ENCODE measurements at places on chromosomes 7 and 10. TPM values are rescaled to one million over a fixed set of nuclear protein-coding genes. Genes with fewer than 3 reads are reported as not detected.

Gene CHAT
- not detected for total RNA-seq

Gene FANK1
- total RNA-seq, result 20.8 TPM

Gene HOXA4
- 0.88 TPM for total RNA-seq

Gene OPN1SW
- not detected for total RNA-seq

Gene C7orf33
- total RNA-seq, result not detected

Gene TRPV5
- not detected for total RNA-seq

Gene PIK3AP1
- not detected for total RNA-seq

Gene MMD2
- total RNA-seq, result not detected

Gene VOPP1
- total RNA-seq, result 148 TPM

Gene TAC1
- 11.1 TPM for total RNA-seq

DNA sequence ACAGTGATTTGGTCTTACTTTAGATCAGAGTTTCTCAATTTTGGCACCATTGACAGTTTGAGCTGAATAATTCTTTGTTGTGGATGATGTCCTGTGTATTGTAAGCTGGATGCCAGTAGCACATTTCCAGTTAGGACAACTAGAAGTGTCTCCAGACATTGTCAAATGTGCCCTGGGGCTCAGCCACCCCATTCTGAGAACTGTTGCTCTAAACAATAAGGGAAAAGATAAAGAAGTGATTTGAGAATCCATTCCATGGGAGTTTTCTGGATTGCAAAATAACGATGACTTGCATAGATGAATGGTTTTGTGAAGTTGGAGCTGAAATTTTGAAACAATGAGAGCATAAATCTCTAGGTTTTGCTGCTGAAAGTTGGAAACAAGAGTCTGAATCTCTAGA, 44.6 kb downstream of the NUP205 start:
- DNase-seq, result no peak

- DNase-seq, result no peak
Measured at GRCh38 chr10:14409247-14409646, 78.5 kb upstream of the FRMD4A start.

DNA sequence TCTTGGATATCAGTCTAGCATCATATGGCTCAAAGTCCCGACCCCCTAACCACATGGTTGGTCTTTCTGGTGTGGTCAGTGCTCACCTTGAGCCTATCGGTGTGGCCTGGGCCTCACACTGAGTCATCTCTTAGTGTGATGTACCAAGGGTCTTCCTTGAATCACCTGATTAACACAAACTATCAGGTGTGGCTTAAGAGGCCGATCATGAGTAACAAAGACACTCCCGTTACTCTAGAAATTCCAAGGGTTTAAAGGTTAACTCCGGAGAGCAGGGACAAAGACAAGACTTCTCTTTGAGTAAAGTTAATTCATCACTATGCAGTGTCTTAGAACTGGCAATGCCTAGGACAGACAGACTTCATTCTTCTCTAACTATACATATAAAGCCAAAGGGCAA, 52.3 kb upstream of the ARMC3 start:
- no peak for DNase-seq

DNA sequence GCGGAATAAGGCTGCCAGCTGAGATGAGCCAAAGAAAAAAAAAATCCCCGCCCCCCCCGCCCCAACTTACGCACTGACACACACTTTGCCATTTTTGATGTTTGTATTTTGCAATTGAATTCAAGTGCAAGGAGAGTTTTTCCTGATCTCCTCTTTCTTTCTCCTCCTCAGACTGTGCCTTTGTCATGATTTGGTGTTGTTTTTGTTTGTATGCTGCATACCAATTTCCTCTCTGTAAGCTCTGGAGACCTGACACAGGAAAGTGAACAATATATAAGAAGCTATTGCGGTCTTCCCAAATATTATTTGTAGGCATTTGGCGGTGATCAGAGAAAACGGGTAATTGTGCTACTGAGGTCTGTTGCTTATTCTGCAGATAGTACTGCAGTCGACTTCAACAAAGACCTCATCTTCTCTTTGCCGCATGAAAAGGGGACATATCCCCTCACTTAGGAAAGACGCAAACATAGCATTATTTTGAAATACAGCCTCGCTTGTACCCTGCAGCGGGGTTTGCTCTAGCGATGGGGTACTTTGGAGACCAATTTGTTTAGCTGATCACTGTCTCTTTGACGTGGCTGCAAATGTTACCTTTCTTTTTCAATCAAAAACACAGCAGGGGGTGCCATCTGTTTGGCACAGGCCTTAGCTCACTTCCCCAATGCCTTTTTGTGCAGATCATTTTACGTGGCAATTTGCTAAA, 206.6 kb downstream of the SKAP2 start:
- no peak for DNase-seq

DNA sequence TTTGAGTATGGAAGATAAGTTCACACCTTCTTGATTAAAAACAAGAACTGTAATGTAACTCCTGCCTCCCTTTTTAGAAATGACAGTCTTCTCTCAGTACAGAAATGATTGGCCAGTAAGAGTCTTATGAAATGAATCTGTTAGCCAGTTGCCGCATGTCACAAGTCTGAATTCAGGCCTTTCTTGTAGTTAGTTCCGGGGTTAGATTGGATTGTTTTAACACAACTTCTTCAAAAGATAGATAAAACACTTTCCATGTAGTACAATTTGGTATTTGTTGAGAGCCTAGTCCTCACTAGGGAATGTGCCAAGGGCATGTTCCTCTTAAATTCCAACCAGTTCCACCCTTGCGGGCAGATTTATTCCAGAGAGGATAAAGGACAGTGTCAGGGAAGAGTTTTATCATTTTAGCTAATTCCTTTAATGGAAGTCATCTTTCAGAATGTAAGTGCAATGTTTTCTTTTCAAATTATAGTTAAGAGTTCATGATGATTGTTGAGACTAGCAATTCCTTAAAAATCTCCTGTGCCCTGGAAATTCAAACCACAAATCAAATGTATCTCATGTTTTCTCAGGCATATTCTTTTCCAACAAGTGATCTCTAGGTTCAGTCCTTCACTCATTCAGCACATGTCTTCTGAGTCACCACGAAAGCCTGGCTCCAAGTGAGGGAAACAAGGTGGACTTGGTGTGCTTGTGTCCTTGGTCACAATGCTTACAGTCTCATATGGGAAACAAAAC, 4.1 kb downstream of the FHIP2A start:
- peak; percentile 53 for DNase-seq

GRCh38 chr10:61791216-61791615, 110.3 kb upstream of the ARID5B start:
- no peak for DNase-seq

- DNase-seq, result no peak
Measured at GRCh38 chr7:149833495-149834130, 4.6 kb upstream of the ZNF862 start.

GRCh38 chr10:94223702-94224370, 138.9 kb downstream of the NOC3L start:
- DNase-seq, result no peak

- DNase-seq, result no peak
Measured at GRCh38 chr7:22039670-22040069, 94.0 kb upstream of the CDCA7L start.

DNA sequence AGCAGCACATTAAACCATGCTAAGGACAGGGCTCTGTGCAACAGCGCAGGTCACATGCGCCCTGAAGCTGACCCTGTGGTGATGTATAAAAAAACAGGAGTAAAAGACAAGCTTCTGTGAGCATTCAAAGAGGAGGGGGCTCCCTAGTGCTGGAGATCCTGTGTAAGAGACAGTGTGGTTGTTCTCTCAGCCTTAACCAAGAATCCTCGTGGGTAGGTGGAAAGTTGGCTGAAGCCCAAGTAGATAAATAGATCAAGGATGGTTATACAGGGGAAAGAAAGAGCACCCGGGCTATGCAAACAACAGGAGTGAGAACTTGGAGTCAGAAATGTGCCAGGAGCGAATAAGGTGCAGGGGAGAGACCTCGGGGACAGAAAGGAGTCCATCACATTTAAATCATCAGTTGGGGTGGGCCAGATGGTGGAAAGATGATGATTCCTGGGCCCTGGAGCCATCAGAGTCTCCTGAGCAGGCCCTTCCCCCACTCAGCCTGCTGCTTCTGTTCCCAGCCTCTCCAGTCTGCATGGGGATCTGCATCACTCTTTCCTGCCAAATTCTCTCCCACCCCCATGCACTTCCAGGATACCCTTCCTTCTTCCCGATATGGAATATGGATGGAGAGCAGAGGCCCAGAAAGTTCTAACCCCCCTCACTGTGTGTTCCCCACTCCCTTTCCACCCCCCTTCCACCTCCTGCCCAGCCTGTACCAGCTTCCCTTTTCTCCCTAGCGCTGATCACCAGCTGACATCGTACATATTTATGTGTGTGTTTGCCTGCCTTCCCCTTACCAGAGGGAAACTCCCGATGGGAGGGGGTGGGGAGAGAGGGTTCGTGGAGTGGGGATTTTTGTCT, 78.1 kb upstream of the PRR15 start:
- no peak for DNase-seq

GRCh38 chr7:157816526-157817250, 479.9 kb downstream of the DNAJB6 start:
- DNase-seq, result no peak
